Stimulated activated CD8-positive, alpha-beta memory T cell treated with anti-CD3 and anti-CD28 coated beads, Interleukin-4, amount 100 ng/mL, for 4 hours (primary cell): ENCODE measurements at places on chromosomes 7 and 10.

- no peak for DNase-seq
Measured at GRCh38 chr10:33117816-33118215, 159.8 kb upstream of the ITGB1 start.

GRCh38 chr7:33183504-33183903 is 54.1 kb downstream of the BBS9 start:
- no peak for DNase-seq

DNA sequence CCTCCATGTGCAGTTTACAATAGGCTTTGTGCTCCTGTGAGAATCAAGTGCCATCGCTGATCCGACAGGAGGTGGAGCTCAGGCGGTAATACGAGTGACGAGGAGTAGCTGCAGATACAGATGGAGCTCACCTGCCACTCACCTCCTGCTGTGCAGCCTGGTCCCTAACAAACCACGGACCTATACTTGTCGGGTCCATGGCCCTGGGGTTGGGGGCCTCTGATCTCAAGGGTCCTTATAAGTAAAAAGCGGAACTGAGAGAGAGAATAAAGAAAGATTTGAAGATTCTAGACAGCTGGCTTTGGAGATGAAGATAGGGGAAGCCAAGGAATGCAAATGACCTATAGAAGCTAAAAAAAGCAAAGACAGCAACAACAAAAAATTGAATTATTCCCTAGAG is 130.6 kb downstream of the PLXDC2 start:
- no peak for DNase-seq

- DNase-seq: no peak
Measured at GRCh38 chr7:74351836-74352235, 62.6 kb downstream of the CLIP2 start.

- DNase-seq: no peak
Measured at GRCh38 chr7:84088802-84089201, 105.8 kb downstream of the SEMA3A start.

DNA sequence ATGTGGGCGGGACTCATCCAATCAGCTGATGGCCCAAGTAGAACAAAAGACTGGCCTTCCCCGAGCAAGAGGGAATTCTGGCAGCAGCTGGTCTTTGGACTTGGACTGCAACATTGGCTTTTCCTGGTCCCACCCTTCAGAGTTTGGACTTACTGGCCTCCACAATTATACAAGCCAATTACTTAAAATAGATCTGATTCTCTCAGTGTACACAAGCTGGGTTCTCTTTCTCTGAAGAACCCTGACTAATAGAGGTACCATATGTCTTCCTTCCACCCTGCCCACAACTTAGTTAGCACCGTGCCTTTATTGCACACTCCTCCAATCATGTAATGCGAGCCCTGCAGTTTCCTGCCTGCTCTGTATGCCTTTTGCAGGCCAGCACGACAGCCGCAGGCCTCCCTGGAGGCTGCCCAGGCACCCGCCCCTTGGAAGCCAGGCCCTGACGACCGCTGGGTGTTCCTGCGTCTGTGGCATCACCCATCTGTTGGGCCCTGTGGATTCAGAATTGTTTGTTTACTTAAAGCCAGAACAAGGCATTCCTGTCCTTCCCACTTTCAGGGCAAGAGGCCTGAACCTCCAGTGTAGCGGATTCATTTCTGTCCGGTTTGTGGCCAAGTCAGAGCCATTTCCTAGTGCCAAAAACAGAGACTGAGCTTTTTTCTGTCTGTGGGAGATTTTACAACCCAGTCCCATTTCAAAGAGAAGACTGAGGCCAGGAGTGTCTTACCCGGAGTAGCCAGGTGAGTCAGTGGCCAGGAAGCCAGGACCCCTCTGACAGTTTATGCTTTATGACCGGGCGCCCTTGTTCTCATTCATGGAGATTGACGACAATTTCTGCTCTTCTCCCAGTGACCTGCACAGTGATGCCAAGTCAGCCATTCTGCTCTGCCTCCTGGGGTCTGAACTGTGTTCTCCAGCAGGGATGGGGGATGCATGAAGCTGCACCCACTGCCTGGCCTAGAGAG is 968 bp upstream of the INMT start:
- DNase-seq: no peak

DNA sequence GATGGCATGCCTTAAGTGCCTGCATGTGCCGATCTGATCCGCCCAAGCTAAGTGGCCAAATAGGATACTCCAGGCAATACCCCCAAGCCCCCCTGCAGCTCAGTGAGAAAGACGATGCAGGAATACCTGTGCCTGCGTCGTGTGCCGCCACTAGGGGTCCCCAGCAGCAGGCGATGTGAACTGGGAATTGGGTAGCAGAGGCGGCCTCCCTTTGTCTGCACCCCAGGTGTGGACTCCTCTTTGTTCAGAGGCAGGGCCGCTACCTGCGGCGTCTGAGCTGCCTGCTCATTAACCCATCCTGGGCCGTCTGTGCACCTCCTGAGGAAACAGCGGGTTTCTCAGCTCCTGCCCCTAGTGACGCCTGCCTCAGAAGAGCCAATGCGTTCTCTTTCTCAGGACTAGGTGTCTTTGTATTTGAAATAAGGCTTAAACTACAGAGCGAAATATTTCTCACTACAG is 4.8 kb upstream of the CHN2 start:
- DNase-seq: no peak

DNA sequence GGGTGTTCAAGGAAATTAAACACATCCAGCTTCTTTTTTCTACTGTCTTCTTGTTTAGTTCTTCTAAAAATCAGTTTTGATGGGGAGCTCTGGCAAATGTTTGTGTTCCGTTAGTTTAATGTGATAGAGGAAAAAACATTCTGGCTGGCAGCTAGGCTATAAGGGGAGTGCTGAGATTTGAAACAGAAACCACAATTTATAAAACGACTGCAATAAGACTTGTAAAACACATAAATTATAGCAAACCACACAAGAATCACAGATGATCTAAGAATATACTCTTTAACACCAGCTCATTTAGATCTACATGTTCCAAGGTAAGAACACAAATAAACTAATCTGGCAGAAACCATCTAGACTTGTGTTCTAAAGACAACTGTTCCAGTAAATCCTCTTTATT is 425.5 kb downstream of the CNTNAP2 start:
- DNase-seq: no peak

DNA sequence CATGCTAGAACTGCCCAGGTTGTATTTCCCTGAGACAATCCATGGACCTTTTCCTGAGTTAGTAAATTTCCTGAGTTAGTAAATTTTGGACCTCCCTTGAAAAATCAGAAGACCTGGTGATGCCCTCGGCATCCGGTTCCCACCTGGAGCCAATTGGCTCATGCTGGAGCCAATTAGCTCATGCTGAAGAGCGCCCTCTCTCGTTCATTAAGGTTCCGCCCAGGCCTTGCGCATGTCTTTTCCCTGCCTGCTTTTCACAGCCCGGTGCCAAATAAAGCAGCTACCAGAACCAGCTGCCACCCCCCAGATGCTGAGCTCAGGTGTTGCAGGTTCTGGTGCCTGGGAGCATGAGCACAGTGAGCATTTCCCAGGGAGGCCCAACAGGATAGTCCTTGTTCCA is 96.2 kb downstream of the APBB1IP start:
- DNase-seq: no peak

DNA sequence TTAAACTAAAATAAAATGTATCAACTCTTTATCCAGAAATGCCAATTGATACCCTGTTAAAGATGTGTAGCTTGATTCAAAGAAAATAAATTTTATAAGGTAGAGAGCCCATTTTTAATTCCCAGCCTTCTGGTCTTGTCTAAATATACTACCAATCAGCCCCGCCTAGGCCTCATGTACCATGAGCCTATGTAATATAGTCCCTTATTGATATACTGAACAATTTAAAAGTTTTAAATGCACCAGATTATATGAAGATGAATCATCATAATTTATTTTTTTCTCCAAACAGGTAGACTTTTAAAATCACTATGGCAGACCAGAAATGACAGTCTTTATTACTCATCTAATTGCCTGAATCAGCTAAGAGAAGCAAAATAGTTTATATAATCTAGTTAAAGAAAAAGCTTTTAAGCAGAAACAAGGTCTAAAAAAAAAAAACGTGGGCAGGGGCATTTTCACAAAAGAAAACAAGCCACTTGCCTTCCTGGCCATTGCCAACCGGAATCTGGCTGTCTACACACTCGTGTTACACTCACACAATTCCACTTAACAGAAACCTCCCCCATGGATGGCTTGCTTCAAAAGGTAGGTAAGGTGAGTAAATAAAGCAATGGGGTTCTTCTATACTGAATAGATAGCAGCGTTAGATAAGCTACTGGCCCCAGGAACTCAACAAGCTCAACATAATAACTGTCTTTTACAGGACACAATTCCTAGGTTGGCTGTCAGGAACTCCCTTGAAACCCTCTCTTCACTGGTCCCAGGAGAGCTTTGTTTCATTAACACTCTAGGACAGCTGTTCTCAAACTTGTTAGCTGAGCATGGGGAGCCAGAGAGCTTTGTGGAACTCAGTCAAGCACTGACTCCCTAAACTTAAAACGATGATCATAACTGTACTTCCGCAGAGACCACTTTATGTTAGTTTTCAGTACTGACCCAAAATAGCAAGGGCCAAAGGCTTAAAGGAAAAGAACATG is 37.2 kb downstream of the RAPGEF5 start:
- no peak for DNase-seq

- no peak for DNase-seq
Measured at GRCh38 chr10:110619514-110620397, 24.4 kb upstream of the RBM20 start.

- no peak for DNase-seq
Measured at GRCh38 chr10:62769574-62770242, 34.8 kb upstream of the ADO start.

DNA sequence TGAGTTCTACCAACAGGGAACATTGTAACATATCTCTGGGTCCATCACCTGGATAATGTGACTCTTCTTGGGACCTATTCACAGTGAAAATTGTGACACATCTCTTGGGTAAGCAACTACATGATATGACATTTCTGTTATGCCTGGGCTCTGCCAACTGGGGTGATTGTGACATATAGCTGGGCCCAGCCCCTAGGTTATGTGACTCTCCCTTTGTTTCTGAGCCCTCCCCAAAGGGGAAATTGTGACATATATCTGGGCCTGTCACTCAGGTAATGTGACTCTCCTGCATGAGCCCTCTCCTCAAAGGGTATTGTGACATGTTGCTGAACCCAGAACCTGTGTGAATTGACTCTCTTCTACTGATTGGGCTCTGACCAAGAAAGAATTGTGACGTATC is 22.4 kb upstream of the ZNF107 start:
- no peak for DNase-seq

DNA sequence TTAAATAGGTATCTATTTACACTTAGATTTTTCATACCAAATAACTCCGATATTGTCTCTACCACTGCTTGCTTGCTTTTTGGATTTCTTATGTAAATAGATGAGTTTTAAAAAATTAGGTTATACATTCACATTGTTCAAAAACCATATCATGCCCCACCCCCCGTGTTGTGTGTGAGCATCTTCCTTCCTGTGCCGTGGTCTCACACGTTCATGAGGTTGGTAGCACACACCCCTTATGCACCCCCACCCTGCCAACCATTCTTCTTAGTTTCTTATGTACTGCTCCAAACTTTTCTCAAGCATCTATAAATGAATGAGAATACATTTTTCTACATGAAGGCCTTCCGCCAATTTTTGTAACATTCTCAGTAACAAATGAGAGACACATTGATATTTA is 115.6 kb downstream of the FANK1 start:
- no peak for DNase-seq

DNA sequence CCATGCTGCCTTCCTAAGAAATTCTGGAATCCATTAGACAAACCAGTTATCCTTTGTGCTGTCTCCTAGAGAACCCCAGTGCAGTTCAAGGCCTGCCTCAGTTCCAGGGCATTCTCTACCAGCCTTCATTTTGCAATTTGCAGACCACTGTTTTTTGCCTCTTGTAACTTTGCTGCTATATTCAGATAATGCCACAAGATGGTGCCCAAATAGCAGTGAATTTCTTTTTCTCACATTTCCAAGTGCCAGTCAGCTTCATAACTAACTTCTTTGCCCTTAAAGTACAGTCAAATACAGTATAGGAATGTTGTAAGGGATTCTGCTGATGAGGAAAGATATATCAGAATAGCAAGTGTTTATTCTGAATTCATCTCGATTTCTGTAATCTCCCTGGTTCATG is 25.2 kb downstream of the LOXL4 start:
- no peak for DNase-seq

GRCh38 chr7:122951006-122951405 is 44.5 kb downstream of the TAS2R16 start:
- DNase-seq: no peak

GRCh38 chr7:94043299-94043698 is 39.1 kb upstream of the BET1 start:
- DNase-seq: no peak

DNA sequence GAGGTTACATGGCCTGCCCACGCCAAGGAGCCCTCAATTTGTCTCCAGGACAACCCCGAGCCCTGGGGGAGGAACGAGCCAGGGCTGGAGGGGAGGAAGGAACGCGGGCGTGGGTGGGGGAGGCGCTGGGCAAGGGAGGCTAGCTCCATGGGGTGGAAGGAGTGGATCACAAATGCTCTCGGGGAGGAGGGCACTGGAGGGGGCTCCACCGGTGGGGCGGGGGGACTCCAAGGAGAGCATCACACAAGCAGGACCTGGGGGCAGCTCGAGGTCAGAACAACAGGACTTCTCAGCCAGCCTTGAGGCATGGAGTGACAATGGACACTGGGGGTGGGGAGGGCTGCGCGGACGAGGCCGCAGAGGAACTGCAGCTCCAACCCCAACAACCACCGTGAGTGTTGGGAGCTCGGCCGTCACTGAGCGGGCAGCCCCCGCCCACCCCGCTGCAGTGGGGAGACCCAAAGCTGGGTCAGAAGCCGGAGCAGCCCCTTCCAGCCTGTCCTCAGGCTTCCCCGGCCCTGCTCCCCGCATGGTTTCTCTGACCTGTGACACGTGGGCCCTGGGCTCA is 41.1 kb downstream of the STK32C start:
- no peak for DNase-seq

DNA sequence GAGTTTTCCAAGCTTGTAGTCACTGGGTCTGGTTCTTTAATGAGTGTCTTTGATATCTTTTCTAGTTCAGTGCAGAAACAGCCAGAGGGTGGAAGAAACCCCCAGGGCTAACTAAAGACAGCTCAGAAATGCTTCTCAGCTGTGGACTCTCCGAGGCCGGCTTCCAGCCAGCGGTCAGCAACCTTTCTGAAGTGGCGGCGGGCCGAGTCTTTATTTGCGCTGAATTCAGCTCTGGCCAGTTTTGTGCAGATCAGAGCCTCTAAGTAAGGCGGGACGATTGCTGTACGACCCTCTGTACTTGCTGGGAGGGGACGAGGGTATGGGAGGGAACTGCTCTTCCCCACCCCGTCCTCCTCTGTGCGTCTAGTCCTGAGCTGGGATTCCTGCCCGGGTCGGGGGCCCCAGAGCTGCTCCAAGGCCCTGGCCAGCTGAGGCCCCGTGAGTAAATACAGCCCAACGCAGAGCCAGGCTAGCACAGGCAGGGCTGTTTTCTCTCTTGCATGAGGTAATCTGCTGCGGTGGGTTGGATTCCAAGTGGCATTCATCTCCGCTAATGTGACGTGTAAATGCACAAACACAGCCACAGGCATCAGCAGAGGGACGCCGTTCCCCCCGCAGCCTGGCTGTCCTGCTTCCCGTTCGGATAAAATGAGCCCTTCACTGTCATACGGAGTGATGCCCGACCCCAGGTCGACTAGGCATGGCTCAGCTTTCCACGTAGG is 159.8 kb downstream of the PIP4K2A start:
- DNase-seq: no peak

- DNase-seq: no peak
Measured at GRCh38 chr7:50397320-50397970, 52.7 kb downstream of the FIGNL1 start.

- no peak for DNase-seq
Measured at GRCh38 chr10:58107506-58107905, 160.2 kb downstream of the IPMK start.

- DNase-seq: no peak
Measured at GRCh38 chr10:48745662-48746245, 61.1 kb downstream of the WDFY4 start.

- DNase-seq: no peak
Measured at GRCh38 chr10:88962336-88962735, 9.8 kb upstream of the ACTA2 start.
